ENCODE measurements at places on chromosomes 6 and 20.
A peak's percentile ranks its signal among the peaks of the same experiment; 100 is the strongest.

DNA sequence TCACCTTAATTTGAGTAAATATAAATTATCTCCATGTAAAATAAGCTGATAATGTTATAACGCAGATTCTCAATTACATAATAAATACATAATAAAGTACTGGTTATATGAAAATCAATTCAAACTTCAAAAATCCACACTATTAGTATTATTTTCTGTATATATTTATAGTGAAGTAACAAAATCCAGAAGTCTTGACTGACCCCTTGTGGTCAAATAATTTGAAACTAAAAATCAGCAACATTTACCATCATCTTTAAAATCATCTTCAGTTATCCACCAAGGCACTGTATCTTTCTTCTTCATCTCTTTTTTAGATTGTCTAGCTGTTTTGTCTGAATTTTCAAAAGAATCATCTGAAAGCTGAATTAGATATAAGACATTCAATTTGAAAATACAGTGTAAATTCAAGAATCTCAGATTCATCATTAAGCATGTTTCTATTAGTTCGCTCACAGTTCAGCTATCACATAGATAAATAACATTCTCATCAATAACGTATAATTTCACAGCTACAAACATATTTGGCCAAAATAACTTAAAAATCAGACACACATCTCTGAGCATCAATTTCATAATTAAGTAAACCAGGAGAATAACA is 6.5 kb downstream of the CEP162 start:
- no peak for DNase-seq

GRCh38 chr20:35702824-35703695 is 3.9 kb downstream of the ROMO1 start:
- DNase-seq: no peak

DNA sequence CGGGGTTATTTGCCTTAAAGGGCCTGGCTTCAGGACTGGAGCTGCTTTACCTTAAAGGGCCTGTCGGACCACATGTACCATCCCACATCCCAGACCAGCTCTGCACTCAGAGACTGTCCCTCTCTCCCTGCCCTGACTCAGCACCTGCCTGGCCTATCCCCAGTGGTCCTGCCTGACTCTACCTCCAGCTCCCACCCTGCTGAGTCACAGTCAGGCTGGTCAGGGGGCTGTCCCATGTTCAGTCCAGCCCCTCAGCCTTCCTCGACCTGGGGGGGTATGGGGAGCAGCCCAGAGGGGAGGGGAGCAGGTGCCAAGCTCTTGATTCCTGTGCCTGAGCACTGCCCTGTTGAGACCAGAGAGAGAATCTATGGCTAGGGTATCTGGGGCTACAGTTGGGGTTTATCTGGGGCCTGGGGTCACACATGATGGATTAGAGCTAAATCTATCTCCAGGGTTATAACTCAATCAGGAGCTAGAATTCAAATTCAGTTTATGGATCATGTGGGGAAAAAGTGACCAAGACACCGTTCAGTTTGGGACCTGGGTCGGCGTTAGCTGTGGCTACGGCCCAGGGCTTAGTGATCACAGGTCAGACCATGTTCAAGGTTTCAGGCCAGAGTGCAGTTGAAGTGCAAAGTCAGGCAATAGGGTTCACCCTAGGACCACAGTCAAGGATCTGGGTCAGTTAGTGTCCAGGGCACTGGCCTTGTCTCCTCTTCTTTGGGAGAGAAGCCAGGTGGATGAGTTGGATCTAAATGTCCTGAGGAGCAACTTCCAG is 9.4 kb upstream of the TRIB3 start:
- DNase-seq: no peak

GRCh38 chr20:42609618-42610017 is 580.1 kb downstream of the PTPRT start:
- no peak for DNase-seq

DNA sequence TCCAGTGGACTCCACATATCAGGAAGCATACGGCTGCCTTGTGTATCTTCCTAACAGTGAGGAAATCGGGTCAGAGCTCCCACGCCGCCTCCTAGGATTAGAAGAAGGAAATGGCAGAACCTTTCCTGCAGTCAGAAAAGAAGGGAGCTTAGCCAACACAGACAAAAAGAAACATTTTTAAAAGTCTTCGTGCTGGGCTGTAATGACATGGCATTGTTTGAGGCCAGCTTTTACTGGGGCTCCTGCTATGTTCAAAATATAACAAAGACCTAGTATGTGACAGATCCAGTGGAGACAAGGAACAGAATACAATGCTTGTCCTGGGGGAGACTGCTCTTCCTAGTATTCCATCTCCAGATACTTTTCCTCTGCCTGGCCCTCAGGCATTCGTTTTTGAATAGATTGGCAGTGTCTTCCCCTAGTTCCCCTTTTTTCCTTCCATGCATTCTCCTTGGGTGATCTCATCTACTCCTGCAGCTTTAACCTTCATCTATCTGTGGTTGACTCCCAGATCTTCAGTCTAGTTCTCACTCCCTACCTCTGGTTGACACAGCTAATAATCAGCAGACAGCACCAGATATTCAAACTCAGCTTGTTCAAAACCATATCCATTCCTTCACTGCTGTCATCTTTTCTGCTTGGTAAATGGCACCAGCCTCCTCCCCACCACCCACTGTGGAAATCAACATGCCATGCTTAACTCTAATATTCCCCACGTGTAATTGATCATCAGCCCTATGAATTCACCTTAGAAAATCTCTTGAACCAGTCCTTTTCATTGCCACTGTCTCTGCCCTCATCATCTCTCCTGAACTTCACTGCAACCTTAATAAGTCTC is 94.5 kb upstream of the VSTM2L start:
- DNase-seq: no peak

DNA sequence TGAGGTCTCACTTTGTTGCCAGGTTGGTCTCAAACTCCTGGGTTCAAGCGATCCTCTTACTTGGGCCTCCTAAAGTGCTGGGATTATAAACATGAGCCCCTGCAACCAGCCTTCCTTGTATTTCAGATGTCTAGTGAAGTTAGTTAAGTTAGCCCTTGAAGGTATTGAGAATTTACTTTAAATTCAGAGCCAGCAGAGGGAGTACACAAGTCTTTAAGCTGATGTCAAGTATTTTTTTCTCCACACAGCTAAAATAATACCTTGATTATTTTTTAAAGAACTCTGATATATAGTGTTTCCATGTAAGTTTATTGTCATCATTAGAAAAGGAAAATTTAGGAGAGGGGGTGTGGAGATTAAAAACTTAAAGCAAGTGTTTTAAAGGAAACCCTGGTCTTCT is 9.8 kb downstream of the FOXO3 start:
- no peak for DNase-seq

GRCh38 chr20:51560550-51561307 is 18.2 kb upstream of the NFATC2 start:
- no peak for DNase-seq

- no peak for DNase-seq
These were observed 78.0 kb downstream of the PTPN1 start for GRCh38 chr20:50588034-50588736.

DNA sequence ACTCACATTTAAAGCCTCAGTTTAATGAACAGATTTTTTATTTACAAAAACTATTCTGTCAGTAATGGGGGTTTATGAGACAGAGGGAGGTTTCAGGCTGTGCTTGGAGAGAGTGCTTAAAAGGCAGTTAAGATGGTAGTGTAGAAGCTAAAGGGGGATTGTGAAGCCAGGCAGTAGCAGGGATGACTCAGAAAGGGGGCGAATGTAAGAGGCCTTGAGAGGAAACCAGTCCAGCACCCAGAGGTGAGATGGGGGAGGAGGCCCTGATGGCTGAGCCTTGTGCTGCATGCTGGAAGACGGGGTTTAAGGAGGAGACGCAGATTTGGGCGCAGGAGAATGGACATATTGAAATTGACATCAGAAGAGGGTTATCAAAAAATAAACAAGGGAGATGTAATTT is 6.6 kb upstream of the SERPINB9 start:
- DNase-seq: no peak

DNA sequence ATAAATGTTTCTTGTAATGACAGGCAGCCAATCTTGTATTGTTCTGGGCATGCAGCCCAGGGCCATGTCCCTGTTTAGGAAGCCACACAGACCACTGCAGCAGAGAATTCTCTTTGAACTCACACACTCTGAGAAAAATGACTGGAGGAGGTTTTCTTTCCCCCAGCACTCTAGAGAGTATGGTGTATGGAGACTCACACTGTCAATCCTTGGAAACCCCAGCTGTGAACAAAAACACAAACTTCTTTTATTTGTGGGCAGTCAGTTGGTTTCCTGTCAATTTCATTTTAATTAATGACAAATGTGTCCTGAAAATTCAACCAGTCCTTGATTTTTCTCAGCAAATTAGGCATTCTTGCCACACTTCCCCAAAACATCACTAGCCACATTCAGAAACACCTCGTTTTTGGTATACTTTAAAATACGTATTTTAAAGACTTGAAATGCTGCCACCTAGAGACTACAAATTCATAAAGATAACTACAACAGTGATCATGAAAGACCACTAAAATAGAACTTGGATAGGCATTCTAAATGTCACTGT is 52.9 kb upstream of the UFL1 start:
- DNase-seq: no peak

- no peak for DNase-seq
These were observed 41.3 kb upstream of the SNAP25 start for GRCh38 chr20:10177326-10177725.

- DNase-seq: no peak
These were observed 118.2 kb downstream of the CD24 start for GRCh38 chr6:106856227-106856874.

GRCh38 chr6:143676437-143677045 is 1.2 kb upstream of the PHACTR2 start:
- DNase-seq: no peak

DNA sequence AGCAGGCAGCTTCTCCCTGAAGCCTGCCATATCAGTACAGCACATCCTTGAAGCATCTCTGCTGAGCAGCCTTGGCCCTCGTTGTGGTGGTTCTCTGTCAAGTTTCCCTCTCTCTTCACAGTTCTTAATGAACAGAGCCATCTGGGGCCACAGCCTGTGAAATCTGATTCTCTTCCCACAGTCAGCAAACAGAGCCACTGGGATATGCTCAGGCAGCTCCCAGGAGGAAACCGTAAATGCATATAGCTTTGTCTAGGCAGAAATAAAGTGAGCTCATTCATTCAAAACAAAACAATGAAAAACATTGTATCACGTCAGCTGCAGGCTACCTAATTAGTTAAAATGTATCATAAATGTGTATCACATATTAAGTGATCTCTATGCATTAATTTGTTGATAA is 80.3 kb downstream of the TBC1D7 start:
- no peak for DNase-seq

DNA sequence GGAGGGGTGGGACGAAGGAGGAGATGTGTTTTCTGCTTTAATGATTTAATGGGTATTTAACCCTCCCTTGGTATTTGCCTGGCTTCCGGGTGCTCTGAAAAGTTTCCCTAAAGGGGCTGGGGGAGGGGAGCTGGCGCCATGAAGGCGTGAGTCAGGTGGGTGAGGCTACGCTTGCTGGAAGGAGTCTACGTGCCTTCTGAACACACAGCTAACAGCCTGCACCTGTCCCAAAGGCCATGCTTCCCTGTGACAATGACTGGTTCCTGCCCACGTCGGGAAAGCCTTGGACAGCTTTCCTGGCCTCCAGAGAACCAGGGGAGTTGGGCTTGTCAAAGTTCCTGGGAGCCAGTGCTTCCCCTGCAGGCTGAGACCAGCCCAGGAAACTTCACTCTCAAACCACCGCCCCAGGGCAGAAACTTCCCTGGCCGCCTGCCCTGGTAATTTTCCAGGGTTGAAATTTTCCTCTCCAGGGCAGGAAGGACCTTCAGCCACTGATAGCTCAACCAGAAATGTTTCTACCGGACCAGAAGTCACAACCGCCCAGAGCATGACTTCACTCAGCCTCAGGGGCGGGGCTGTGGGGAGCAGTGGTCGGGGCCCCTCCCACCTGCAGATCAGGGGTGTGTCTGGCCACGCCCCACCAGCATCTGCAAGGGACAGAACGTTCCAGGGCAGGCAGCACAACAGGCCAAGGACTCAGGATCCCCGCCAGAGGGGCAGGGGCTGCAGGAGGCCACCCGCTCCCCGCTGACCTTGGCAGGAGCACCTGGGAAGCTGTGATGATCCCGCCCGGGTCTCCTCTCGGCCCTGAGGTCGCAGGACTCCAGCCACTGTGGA is 18.6 kb upstream of the SLCO4A1 start:
- DNase-seq: peak; percentile 89

GRCh38 chr6:148508401-148509041 is 165.9 kb downstream of the SASH1 start:
- no peak for DNase-seq

- DNase-seq: no peak
These were observed 8.0 kb downstream of the NCOA3 start for GRCh38 chr20:47509685-47510084.
